ENCODE measurements at places on chromosomes 2 and 18. TPM values are rescaled to one million over a fixed set of nuclear protein-coding genes. Genes with fewer than 3 reads are reported as not detected.

DNA sequence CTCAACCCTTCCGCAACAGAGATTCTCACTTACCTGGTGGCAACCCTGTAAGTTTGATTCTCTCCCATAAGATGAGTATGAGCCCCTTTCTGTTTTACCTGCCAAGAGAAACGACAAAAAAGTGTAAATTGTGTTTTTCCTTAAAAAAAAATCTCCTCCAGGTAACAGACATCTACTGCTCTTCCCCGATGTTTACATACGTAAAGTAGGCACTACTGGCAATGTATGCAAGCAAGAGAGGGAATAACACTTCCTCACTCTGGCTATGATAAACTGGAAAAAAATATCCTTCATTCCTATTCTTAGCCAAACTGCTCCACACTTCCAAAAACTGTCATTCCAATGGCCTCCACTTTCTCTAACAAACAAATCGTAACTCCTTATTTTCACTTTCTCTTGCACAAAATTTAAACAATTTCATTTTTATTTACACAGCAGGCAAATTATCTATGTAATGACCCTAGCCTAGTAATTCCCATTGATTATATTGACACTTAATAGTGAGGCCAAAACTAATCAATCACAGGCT is 184.5 kb downstream of the TCF4 start:
- H3K4me1 ChIP-seq, result no peaks in the 10 kb centered on the region
- no peaks in the 10 kb centered on the region for H3K27me3 ChIP-seq
- H3K36me3 ChIP-seq, result no peaks in the 10 kb centered on the region

GRCh38 chr18:9575558-9575957 is 38.8 kb downstream of the PPP4R1 start:
- H3K27me3 ChIP-seq, result no peaks in the 10 kb centered on the region
- H3K4me3 ChIP-seq, result no peak overlapping the region
- no peaks in the 10 kb centered on the region for H3K4me1 ChIP-seq
- DNase-seq, result peak; percentile 67
- H3K36me3 ChIP-seq, result peaks cover 22% of the 10 kb centered on the region
- no peak overlapping the region for H3K27ac ChIP-seq

DNA sequence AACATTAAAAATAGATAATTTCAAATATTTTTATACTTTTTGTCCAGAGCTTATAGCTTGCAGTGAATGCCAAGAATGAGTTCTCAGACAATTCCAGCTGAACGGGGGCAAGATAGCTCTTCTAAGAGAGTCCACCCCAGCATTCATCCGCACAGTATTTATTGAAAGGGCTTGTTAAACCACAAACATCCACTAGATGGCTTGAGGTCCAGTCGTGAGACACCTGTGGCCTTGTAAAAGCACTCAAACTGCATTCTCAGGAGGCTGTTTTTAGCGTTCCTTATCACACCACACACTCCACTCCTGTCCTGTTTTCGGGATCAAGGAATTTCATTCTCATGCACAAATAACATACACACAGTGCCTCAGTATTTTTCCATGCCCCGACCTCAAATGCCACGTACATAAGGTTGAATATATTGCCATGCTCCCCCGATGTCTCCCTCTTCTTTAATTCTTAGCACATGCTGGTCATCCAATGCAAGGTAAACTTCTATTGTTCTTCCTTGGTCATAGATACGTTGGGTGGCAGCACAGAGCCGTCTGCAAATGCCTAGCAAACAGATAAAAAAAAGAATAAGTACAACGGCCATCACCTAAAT is 47.4 kb downstream of the DNAJC10 start:
- peaks cover 48% of the 10 kb centered on the region for H3K36me3 ChIP-seq
- H3K27me3 ChIP-seq, result no peaks in the 10 kb centered on the region
- no peak overlapping the region for H3K4me3 ChIP-seq

- H3K27me3 ChIP-seq, result no peaks in the 10 kb centered on the region
- H3K27ac ChIP-seq, result no peak overlapping the region
- peaks cover 37% of the 10 kb centered on the region for H3K36me3 ChIP-seq
- DNase-seq, result no peak
These were observed 36.1 kb upstream of the TNFRSF11A start for GRCh38 chr18:62289047-62289446.

GRCh38 chr2:134389381-134389780 is 135.5 kb downstream of the MGAT5 start:
- H3K27me3 ChIP-seq, result no peaks in the 10 kb centered on the region
- no peak overlapping the region for H3K27ac ChIP-seq
- peaks cover 9% of the 10 kb centered on the region for H3K4me1 ChIP-seq
- peaks cover 4% of the 10 kb centered on the region for H3K36me3 ChIP-seq

- no peak for DNase-seq
- H3K4me3 ChIP-seq, result no peak overlapping the region
- peaks cover 16% of the 10 kb centered on the region for H3K4me1 ChIP-seq
- H3K27me3 ChIP-seq, result peaks cover 6% of the 10 kb centered on the region
- H3K36me3 ChIP-seq, result no peaks in the 10 kb centered on the region
- no peak overlapping the region for H3K27ac ChIP-seq
These were observed 72.7 kb upstream of the MGAT4A start for GRCh38 chr2:98803405-98804264.

DNA sequence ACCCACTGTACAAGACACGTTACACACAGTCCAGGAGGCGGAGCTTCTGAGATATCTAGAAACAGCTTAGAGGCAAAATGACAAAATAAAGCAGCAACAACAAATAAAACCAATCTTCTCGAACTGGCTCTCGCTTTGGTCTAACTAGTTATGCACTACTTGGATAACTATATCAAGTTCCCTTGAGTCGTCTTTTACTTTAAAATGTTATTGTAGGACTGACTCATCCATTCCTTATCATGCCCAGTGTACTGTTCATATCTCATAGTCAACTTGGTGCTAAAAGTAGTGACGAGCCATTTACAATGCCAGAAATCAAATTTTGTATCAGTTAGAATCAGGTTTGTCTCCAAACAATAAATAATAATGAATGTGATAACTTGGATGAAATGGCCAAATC is 102.5 kb upstream of the SLC35G4 start:
- H3K27me3 ChIP-seq, result peaks cover 4% of the 10 kb centered on the region
- H3K36me3 ChIP-seq, result no peaks in the 10 kb centered on the region
- no peak overlapping the region for H3K27ac ChIP-seq
- peaks cover 6% of the 10 kb centered on the region for H3K4me1 ChIP-seq

DNA sequence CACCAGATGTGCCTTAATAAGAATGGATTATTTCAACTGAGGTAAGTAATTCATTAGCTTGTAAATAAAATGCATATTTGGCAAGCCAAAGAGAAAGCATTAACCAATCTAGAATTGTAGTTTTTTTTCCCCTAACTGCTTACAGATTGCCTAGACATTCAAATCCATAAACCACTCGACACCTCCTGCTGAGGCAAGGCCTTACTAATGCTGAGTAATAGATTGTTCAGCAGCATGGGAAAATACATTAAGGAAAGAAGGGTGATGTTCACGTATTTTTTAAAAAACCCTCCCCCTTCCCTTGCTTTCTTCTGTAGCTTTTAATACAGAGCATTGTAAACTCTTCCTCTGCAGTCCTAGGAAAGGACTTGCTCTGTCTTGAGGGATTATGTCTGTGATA is 17.0 kb upstream of the LINC00305 start:
- no peak for DNase-seq
- H3K27ac ChIP-seq, result no peak overlapping the region
- H3K27me3 ChIP-seq, result no peaks in the 10 kb centered on the region
- H3K36me3 ChIP-seq, result no peaks in the 10 kb centered on the region
- no peak overlapping the region for H3K4me3 ChIP-seq

DNA sequence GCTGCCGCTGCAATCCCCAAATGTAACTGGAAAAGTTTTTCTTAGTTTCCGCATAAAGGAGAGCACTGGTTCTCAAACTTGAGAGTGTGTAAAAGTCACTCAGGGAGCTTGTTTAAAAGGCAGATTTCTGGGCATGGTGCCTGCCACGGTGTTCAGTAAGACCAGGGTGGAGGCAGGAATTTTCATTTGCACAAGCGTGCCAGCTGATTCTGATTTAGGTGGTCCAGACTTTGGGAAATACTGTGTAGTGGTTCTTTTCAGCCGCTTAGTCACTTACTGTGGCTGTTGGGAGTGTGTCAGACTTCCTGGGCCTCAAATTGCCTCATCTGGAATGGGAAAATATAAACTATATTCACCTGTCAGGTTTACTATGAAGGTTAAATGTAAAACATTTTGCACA is 788 bp downstream of the ARMC9 start:
- no peak for DNase-seq
- no peak overlapping the region for H3K27ac ChIP-seq
- peaks cover 24% of the 10 kb centered on the region for H3K27me3 ChIP-seq
- H3K4me1 ChIP-seq, result peaks cover 13% of the 10 kb centered on the region
- H3K4me3 ChIP-seq, result peak overlapping the region; percentile 93
- no peaks in the 10 kb centered on the region for H3K36me3 ChIP-seq

TMEM247 gene
- total RNA-seq, result not detected

OTOS gene
- total RNA-seq, result not detected

GPR39 gene
- not detected for total RNA-seq

COPS7B gene
- 67.6 TPM for total RNA-seq
